CD4-positive, CD25-positive, alpha-beta regulatory T cell (primary cell): ENCODE measurements at places on chromosomes 6 and 20.

DNA sequence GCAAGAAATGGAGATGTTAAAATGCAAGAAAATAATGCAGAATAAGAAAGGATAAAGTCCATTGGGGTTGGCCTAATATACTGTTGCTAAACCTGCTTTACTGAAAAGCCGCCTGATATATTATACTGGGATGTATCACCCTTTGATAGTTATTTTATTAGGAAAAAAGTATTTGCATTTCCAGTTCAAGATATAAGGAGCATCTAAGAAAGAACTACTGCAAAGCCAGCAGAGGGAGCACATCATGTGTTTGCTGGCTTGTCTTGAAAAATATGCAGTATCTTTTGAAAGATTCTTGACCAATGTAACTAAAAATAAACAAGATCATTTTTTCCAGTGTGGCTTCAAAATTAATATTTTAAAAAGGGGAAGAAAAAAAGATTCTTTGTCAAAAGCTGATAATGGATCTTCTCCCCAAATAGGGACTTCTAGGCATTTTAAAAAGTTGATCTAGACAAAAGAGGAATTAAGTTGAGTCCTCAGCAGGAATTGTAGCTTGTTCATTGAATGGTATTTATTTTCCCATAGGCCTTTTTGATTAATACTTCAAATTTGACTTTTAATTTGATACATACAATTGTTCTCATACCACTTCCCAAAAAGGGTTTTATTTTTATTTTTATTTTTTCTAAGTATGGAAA is 214.9 kb downstream of the ZFAND3 start:
- peak; percentile 29 for DNase-seq

GRCh38 chr20:13525225-13525940 is 113.3 kb downstream of the TASP1 start:
- DNase-seq = no peak

GRCh38 chr6:143958839-143959399 is 49.1 kb downstream of the PLAGL1 start:
- DNase-seq = no peak

DNA sequence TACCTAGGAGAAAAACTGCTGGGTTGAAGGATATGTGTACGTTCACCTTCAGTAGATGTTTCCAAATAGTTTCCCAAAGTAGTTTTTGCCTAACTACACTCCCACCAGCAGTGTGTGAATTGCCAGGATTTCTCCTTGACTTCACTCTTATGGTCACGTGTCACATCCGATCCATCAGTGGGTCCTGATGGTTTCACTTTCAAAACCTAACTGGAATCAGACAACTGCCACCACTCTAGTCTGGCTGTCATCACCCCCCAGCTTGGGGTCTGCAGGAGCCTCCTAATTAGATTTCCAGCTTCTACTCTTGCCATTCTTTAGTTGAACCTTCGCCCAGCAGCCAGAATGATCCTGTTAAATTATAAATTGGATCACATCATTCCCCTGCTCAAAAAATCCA is 8.5 kb upstream of the SLC12A5 start:
- DNase-seq = peak; percentile 40

- no peak for DNase-seq
Measured at GRCh38 chr6:132399376-132400074, 1.8 kb downstream of the MOXD1 start.

- no peak for DNase-seq
Measured at GRCh38 chr6:98880486-98880885, 46.1 kb downstream of the POU3F2 start.

GRCh38 chr6:68994521-68994920 is 359.4 kb downstream of the ADGRB3 start:
- DNase-seq = no peak

DNA sequence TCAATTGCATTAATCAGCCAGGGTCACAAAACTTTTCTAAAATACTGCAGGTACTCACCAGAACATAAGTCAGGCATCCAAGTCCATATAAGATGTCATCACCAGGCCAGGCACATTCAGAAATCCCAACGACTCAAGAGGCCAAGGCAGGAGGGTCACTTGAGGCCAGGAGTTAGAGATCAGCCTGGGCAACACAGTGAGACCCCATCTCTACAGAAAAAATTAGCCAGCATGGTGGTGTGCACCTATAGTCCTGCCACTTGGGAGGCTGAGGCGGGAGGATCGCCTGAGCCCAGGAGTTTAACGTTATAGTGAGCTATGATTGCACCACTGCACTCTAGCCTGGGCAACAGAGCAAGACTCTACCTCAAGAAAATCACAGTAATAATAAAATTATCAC is 278.4 kb upstream of the PLN start:
- DNase-seq = no peak

DNA sequence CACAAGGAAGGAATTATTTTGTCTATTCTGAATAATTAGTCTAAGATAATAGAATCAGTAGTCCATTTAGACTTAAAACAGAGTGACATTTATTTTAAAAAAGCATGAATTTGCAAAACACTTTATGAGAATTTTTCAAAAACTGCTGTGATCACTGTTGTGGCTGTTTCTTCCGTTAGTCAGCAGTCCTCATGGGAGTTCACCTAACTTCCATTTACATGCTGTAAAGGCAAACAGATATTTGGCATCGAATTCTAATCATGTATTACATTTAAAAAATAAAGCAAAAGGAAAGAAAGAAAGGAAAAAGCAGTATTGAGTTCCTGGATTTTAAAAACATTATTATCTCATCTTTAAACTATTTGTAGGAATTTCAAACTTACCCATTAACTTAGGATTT is 111.8 kb downstream of the MTHFD1L start:
- DNase-seq = no peak

- DNase-seq = no peak
Measured at GRCh38 chr6:101853231-101854085, 459.9 kb downstream of the GRIK2 start.
